Ascending aorta (tissue), 2 donors: ENCODE measurements at places on chromosomes 2 and 18.

- DNase-seq, result no peak
Observed at GRCh38 chr2:233837694-233838229, 16.6 kb downstream of the HJURP start.

- no peak for DNase-seq
Observed at GRCh38 chr2:170524828-170525565, 190.1 kb upstream of the SP5 start.

- no peak for DNase-seq
Observed at GRCh38 chr2:70371753-70372152, 69.9 kb upstream of the FAM136A start.

- DNase-seq, result no peak
Observed at GRCh38 chr2:221350616-221351015, 221.5 kb downstream of the EPHA4 start.

DNA sequence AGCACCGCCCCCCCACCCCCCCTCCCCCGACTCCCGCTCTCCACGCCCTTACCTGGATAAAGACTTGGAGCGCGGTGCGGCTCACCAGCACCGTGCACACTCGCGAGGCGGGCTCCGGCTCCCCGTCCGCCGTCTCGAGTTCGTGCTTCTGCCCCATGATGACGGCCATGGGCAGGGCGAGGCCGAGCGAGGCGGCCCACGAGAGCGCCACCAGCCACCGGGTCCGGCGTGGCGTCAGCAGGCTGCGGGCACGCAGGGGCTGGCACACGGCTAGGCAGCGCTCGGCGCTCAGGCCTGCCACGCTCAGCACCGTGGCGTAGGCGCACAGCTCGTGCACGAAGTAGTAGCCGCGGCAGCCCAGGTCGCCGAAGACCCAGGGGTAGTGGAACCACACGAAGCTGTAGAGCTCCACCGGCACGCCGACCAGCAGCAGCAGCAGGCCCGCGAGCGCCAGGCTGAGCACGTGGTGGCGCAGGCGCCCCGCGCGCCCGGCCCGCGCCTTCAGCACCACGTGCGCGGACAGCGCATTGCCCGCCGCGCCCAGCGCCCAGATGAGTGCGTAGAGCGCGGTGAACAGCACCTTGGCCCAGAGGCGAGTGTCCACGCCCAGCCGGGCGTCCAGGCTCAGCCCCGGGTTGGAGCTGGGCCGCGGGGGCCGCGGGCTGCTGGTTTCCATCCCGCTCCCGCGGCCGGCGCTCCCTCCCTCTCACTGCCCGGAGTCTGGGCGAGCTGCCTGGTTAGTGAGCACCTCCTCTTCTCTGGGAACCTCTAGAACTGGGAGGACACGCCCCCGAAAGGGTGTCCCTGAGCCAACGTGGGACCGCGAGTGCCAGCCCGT lies at the start of gene NTSR2:
TSS of gene NTSR2 (minus strand) at position 742 of the 838 bp plus-strand sequence. CDS start at position 676, 66 bp downstream.
- peak; percentile 71 for DNase-seq

DNA sequence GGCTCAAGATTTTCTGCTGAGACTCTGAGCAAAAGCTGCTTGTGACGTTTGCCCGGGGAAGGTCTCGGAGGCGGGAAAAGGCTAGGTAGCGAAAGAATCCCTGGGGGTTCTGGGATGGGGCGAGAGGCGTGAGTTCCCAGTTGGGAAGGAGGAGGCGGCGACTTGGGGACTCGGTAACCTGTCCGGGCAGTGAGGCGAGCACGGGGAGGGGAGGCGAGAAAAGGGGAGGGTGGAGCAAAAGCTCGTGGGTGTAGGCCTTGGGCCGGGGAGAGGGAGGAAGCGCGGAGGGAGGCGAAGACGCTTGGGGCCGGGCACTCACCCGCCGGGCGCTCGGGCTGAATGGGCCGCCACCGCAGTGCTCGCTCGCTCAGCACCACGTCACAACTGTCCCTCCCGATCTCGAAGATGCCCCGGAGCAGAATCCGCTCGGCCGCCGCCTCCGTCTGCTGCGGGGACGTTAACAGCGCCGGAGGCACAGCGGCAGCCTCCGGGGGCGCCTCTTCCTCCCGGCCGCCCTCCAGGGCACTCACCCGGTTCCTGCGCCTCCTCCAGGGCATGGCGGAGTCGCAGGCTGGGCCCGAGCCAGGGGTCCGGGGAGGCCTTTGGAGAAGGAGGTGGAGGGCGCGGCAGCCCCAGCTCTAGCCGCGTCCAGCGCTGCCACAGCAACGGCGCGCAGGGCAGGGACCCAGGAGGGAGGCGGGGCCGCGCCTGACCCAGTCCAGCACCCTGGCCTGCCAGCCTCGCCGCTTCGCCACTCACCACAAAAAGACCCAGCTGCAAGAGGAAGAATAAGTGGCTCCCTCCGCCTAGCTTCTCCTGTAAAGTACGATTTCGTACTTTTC lies at the start of gene CERKL:
TSS of gene CERKL (minus strand) at position 656 of the 842 bp plus-strand sequence. CDS start at position 557, 99 bp downstream.
- no peak for DNase-seq

GRCh38 chr2:23537991-23538390 lies 153.0 kb downstream of the KLHL29 start:
- DNase-seq, result no peak

GRCh38 chr2:165560377-165560988 lies 91.0 kb downstream of the CSRNP3 start:
- no peak for DNase-seq

DNA sequence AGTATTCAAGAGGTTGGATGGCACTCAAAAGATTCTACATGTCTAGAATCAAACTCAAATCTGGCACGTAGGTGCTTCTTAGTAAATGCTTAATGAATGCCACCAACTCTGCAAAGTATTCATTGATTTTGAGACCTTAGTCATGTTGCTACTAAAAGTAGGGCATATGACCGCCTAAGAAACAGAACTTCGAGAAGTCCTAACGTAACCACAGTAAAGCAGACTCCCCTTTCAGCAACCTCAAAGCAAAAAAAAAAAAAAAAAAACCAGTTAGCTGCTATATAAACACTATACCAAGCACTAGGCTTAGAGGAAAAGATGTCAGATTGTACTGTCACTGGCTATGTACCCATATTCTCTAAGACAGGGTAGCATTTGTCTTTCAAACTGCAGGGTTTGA lies 33.9 kb downstream of the PTCD3 start:
- no peak for DNase-seq

DNA sequence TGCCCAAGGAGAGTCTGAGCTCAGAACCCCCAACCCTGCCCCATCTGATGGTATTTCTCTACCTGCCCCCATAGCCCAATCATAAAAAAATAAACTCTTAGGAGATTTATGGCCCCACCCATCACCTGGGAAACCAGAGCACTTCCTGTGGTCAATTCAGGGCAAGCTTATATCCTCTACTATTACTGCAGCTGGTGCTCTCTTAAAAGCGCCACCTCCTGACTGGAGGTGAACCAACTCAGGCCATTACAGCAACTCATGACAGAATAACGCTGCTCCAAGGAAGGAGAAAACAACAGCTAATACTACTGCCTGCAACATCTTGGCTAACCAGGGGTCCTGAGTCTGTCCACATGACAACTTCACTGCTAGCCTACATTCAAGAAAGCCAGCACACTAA lies 195.7 kb downstream of the MTCL1 start:
- DNase-seq, result no peak

- DNase-seq, result no peak
Observed at GRCh38 chr2:28413899-28414295, 21.2 kb downstream of the FOSL2 start.

- DNase-seq, result no peak
Observed at GRCh38 chr18:49335677-49336076, 124.8 kb downstream of the DYM start.
